ENCODE measurements at places on chromosomes 1 and 21.
A peak's percentile ranks its signal among the peaks of the same experiment; 100 is the strongest.

DNA sequence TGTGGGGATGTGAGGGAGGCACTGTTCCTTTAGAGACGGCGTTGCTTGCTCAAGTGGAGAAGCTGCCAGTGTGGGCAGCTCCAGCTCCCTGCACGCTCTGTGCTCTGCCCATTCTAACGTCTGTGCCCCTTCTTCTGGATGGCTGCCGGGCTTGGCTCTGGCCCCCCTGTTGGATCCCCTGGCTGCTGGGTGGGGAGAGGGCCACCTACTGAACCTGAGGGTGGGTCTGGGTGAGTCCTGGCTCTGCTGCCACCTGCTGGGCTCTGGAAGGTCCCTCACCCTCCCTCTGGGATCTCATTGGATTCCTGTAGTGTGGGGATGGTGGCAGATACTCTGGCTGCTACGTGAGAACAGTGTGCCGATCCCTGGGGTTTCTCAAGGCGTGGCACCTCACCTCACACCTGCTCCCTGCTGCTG lies 5.0 kb downstream of the PFKL start:
- DNase-seq: peak; percentile 39

GRCh38 chr1:170594066-170594626 lies 62.2 kb downstream of the GORAB start:
- DNase-seq: no peak

GRCh38 chr1:109928591-109929111 lies 18.0 kb downstream of the CSF1 start:
- no peak for DNase-seq

GRCh38 chr1:25806418-25806817 lies 6.4 kb downstream of the SELENON start:
- no peak for DNase-seq

- no peak for DNase-seq
These were observed 172.9 kb downstream of the DISC1 start for GRCh38 chr1:231799363-231799986.

DNA sequence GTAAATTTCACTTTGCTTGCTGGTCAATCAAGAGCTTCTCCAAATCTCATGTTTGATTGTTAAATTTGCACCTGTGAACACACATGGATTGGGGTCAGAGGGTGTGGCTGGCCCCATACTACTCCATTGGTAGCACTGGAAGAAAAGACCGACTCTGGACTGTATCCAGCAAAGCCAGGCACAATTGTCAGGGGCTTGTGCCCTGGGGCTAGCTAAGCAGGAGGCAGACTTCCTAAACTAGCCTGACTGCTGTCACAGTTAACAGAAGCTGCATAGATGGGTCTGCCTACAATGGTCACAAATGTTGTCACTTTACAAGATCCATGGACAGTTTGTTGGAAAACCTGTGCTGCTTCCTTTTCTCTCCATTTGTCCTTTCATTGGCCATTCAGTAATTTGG lies 421.0 kb downstream of the DSCAM start:
- DNase-seq: no peak

DNA sequence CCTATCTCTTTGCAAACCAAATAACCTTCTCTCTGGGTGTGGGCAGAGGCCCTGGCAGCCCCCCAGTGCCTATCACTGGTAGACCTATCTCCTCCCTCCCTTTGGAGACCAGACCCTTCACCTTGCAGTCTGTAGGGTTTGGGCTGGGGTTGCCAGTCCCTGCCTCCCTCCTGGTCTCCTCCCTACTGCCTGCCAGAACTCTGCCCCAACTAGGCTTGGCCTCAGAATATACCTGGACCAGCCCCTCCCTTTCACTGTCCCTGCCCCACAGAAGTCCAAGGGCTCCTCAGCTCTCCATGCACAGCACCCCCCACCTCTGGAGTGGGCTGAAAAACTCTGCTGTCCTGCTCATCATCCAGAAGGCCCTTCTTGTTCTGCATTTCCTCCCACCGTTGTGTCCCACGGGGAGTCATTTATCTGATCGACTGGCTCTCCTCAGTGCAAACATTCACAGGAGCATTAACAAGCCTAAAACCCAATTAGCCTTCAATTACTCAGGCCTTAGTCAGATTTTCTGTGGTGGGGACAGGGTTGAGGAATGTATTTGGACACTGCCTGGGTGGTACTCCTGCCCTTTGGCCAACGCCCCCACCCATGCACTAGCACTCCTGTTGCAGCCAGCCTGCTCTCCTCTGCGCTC lies 27.7 kb upstream of the DMBX1 start:
- DNase-seq: no peak

DNA sequence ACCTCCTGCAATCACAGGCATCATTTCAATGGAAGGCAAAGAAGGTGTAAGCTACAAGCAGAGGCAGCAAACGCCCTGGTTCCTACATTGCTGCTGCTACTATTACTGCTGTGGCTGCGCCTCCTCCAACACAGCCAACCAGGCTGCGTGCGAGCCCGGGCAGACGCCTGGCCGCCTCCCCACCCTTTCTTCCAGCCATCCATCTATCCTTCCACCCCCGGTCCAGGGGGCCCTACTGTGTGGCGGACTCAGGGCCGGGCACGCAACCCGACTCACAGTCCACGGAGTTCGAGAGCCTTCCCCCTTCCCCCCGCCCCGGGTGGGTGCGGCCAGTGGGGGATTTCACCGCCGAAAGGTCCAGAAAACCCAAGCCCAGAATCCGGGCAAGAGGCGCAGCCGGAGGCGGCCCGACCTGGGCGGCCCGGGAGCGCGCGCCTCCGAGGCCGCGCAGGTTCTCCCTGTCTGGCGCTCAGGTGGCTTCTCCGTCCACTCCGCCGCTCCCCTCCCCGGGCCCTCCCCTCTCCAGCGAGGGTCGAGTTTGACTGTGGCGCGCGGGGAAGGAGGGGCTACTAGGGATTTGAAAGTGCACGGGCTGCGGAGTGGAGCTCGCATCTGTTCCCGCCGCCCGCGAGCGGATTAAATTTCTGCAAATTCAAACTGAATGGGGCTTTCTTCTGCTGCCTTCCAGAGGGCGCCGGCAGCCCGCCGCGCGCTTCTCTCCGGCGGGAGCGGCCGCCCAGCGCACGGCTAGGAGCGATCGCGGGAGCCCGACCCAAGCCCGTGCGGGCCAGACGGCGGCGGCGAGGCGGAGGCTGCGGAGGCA lies at the start of gene HUNK:
Gene HUNK (plus strand): TSS at position 569 of the 823 bp plus-strand sequence. CDS start 655 bp downstream, outside the sequence.
- no peak for DNase-seq

- no peak for DNase-seq
These were observed 843.2 kb downstream of the AMY1C start for GRCh38 chr1:104592926-104593325.

DNA sequence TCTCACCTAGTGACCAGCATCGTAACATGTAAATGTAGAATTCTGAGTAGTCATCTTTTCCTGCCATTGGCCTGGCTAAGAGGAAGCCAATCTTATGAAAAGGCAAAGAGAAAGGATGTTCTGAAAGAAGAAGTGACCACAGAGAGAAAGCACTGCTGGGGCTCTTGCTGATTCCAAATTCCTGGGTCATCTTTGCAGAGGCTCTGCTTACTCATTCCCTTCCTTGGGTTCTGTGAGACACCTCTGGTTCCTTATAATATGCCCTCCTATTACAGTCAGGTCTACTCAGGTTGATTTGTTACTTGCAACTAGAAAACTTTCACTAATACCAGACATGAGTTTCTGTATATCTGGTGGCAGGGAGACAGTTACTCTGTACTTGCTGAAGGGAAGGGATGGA lies 198.8 kb upstream of the C8B start:
- no peak for DNase-seq

DNA sequence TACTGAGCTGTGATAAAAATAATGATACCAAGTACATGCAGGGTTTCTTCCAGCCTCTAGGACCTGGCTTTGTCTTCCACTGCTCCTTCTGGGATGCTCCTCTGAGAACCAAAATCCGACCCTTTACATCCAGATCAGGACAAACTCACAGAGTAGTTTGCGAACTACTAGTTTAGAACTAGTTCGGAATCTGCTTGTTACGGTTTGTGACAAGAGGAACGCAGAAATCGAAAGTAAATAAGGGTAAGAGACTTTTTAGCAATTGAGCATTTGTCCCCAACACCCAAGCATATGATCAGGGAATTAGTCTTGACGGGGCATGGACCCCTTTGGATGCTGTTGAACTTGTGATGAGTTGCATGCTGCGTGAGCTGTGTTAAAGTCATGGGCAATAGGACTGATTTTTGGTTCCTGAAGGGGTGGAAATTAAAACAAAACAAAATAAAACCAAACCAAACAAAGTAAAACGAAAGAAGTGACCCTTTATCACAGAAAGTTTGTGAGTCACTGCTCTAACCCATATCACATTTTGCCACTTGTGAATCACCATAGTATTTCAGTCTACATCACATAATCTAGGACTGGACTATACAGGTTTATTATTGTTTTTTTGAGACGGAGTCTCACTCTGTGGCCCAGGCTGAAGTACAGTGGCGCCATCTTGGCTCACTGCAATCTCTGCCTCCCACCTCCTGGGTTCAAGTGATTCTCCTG lies 35.7 kb upstream of the ERRFI1 start:
- no peak for DNase-seq

GRCh38 chr1:119466445-119466844 lies 40.6 kb upstream of the HSD3B1 start:
- no peak for DNase-seq

DNA sequence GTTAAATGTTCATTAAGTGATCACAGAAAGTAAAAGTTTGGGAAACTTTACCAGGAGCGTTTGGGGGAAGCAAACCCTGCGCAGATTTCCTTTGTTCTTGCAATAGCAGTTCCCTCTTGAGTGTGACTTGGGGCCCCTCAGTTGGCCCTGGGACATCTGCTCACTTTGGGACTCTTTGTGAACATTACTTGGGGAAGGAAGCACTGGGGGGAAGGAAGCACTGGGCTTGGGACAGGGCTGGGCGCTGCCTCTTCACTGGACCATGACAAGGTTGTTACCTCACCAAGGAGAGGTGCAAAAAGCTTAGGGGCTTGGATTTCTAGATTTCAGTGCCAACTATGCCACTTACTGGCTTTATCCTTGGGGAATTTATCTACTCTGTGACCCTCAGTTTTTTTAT lies 63.5 kb downstream of the ETS2 start:
- DNase-seq: no peak

- DNase-seq: no peak
These were observed 156.3 kb downstream of the VPS13D start for GRCh38 chr1:12386130-12386529.

DNA sequence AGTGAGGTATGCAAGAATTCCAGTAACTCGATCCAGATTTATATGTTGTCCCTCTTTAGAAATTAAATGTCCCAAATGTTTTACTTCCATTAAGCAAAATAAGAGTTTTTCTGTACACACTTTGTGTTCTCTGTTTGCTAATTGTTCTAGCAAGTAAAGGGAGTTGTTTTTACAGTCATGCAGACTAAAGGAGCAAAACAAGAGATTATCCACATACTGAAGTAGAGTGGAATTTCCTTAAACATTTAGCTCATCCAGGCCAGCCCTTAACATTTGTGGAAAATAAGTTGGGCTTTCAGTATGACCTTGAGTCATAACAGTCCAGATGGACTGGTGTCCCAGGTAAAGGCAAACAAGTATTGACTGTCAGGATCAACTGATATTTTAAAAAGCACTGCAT lies 44.1 kb upstream of the TINAGL1 start:
- DNase-seq: no peak

DNA sequence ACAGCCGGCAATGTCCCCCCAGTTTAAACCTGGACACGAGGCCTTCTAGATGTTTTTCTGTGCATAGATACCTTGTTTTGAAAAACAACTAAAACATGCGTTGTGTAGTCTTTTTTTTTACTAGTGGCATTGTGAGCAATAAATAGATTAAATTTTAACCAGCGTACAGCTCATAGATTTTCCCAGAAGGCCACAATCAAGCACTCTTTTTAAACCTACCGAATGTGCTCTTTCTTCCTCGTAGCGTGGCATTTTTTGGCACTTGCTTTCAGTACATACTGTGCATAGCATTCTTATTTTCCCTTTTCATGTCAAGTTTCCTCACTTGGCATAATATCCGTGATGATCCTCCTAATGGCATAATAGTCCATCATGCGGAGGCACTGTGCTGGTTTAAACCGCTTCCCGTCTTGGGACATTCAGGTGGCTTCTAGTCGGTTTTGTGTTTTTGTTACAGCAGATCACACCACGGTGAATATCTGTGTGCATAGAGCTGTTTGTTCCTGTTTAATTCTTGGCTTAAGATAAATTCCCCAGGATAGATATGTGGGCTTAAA lies 95.3 kb downstream of the PDE9A start:
- no peak for DNase-seq

GRCh38 chr1:221782970-221783369 lies 41.1 kb upstream of the DUSP10 start:
- DNase-seq: no peak

GRCh38 chr1:201946224-201946908 lies at the start of gene LMOD1:
LMOD1 (minus strand) TSS chr1:201946548; CDS start chr1:201946340, 208 bp downstream.
- peak; percentile 79 for DNase-seq

GRCh38 chr21:19684328-19684727 lies 1280.7 kb upstream of the TMPRSS15 start:
- no peak for DNase-seq

GRCh38 chr1:71039661-71040262 lies 7.9 kb downstream of the PTGER3 start:
- DNase-seq: no peak

DNA sequence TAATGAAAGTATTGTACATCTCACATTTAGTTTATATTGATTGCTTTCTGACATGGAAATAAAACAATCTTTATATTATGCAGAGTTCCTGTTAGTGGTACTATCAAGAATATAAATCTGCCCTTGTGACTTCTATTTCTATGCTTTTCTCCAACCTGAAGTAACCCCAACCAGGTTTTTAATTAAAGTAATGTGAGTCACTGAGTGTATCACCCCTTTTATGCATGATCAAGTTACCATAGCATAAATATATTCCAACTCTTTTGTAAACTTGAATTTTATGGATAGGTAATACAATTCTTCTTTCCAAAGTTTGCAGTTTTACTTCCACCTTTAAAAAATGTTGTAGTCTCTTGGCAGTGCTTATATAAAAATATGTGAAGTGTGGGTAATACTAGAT lies 532.3 kb downstream of the USP25 start:
- no peak for DNase-seq

- DNase-seq: no peak
These were observed 9.9 kb upstream of the MAPKAPK2 start for GRCh38 chr1:206674745-206675175.

GRCh38 chr1:54488779-54489626 lies 59.0 kb upstream of the ACOT11 start:
- DNase-seq: peak; percentile 89

DNA sequence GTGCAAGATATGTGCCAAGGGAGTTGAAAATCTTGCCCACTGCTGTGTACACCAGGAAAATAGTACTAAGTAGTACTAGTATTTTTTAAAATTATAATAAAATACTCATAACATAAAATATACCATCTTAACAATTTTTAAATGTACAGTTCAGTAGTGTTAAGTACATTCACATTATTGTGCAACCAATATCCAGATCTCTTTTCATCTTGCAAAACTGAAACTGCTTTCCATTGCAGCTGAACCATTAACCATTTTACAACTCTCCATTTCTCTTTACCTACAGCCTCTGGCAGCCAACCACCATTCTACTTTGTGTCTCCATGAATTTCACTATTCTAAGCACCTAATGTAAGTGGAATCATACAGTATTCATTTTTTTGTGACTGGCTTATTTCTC lies 19.3 kb upstream of the RAB3GAP2 start:
- no peak for DNase-seq

GRCh38 chr1:217040711-217041455 lies 317.7 kb upstream of the ESRRG start:
- no peak for DNase-seq
